ENCODE measurements at places on chromosomes 2 and 18.
A peak's percentile ranks its signal among the peaks of the same experiment; 100 is the strongest.

DNA sequence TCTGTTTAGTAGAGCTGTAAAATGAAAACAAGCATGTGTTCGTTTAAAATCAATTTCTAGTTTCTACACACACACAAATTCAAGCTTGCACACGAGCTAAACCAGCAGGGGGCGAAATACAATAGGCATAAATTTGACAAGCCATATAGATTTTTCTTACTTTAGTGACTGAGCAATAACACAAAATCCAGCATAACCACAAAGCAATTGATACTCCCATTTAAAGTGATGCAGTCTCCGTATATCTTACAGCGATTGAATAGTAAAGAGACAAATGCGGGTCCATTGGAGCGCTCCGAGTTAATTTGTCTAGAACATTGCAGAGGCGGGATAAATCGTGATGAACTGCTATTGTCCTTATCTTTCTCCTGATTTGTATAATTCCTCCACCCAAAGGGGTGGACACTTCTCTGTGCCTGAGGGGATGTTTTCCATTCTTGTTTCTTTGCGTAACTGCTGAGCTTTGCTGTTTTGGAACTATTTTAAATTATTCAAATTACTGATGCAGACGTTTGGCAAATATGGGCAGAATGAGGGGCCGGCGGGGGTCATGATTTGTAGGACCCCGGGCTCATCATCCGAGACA lies 1.2 kb upstream of the AFTPH start:
- peak; percentile 67 for DNase-seq

GRCh38 chr18:41113885-41114482 lies 841.0 kb upstream of the PIK3C3 start:
- no peak for DNase-seq

DNA sequence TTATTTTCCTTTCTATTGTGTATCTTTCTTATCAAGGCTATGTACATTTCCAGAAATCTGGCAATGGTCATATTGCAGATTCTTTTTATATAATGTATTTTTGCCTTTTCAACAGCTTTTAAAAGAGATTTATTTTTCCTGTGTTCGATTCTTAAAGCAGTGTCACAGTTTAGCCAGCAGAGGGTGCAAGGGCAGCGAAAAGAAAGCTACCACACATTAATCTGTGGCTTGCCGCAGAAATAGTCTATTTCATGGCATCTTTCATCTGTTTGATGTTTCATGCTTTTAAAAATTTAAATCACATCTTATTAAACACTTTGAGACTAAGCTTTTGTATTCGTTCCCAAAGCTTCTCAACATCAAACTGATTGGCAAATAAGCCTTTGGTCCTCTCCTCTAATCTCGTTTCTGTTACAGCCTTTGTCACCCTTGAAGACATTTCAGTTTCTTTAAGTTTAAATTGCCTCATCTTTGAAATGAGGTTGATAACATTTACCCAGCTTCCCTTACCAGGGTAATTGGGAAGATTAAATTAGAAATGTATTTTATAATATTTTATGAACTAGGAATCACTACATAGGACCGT lies 73.3 kb downstream of the PIK3C3 start:
- DNase-seq = no peak

DNA sequence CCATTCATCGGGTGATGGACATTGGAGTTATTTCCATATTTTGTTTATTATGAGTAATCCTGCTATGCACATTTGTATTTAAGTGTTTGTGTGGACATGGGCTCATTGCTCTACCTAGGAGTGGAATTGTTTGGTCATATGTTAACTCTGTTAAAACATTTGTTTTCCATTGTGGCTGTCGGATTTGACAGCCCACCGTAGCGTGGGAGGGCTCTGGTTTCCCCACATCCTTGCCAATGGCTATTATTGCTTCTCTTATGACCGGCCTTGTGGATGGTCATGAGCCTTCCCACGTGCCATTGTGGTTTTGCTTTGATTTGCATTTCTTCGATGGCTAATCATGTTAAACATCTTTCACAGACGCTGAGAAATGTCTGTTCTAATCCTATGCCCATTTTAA lies 92.0 kb downstream of the ZNF236 start:
- no peak for DNase-seq

DNA sequence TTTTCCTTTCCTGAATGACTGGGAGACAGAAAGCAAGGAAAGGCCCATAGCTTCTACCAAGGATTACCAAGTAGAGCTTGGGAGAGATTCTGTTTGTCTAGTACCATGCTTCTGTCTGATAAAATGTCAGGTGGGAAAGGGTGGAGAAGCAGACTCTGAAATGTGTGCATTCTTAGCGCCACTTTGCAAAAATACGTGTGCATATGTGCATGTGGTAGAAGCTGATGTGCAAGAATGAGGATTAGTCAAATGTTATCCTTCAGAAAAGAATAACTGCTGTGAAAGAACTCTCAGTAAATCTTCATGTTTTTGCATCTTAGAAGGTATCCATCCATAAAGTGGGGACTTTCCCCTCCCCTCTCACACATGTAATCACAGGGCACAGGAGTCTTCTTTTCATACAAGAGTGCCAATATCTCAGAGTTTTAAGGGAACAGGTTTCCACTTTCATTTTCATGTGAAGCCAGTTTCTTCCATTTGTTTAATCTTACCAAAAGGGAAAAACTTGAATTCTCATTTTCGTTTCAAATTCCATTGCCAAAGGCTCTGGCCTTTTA lies 15.4 kb upstream of the DGKD start:
- DNase-seq = no peak

GRCh38 chr2:201046881-201047280 lies 24.6 kb downstream of the HYCC2 start:
- no peak for DNase-seq

- no peak for DNase-seq
These were observed 276.7 kb downstream of the DSEL start for GRCh38 chr18:67239826-67240225.

DNA sequence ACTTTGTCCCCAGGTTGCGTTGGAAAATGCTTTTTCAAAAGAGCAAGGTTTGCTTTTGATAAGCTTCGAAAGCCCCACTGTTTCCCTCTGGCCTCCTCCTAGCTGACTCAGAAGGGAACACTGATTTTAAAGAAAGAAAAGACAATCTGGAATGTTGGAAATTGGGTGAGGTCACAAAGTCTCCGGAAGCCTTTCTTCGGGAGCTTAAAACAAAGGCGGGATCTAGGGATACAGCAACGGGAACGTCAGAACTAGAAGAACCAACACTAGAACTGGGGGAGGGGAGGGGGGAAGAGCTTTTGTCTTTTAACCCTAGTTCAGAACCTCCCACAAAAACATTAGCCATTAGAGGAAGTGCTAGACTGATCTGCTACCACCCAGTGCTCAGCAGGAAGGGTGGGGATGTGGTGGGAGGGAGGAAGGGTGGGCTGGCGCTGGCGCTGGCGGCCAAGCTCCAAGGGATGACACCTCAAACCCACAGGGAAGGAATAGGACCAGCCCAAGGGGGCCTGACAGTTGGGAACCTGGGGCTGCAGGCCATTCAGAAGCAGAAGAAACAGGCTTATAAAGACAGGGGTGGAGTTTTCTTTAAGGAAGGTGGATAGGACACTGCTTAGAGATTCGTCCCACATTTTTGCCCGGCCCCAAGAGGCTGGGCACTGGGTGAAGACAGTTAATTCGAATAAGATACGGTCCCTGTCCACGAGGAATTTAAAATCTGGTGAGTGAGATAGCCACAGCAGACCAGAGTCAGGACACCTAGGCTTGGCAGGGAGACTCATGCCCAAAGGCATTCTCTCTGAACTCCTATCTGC lies 1.7 kb downstream of the TMSB10 start:
- DNase-seq = no peak
